Activated CD4-positive, alpha-beta memory T cell treated with anti-CD3 and anti-CD28 coated beads, Interleukin-2, amount 10 ng/mL, durations not matched to agents 7 days and 5 days (primary cell): ENCODE measurements at places on chromosomes 2 and 18. TPM values are rescaled to one million over a fixed set of nuclear protein-coding genes. Genes with fewer than 3 reads are reported as not detected.

Gene LRP1B
- not detected for total RNA-seq

Gene OXER1
- not detected for total RNA-seq

Gene ADAM23
- total RNA-seq, result 0.98 TPM

Gene LAMA3
- 0.18 TPM for total RNA-seq

Gene ARHGAP25
- total RNA-seq, result 128 TPM

Gene FEV
- not detected for total RNA-seq

Gene PECR
- total RNA-seq, result 34.7 TPM

Gene DNAJC5G
- not detected for total RNA-seq
